Stimulated activated CD4-positive, alpha-beta T cell treated with anti-CD3 and anti-CD28 coated beads, Interleukin-4, amount 100 ng/mL, for 4 hours (primary cell): ENCODE measurements at places on chromosomes 6 and 20.

- no peak for DNase-seq
These were observed 50.5 kb upstream of the DTNBP1 start for GRCh38 chr6:15713325-15713724.

- DNase-seq: no peak
These were observed 711.8 kb upstream of the MAP3K7 start for GRCh38 chr6:91298543-91299145.

DNA sequence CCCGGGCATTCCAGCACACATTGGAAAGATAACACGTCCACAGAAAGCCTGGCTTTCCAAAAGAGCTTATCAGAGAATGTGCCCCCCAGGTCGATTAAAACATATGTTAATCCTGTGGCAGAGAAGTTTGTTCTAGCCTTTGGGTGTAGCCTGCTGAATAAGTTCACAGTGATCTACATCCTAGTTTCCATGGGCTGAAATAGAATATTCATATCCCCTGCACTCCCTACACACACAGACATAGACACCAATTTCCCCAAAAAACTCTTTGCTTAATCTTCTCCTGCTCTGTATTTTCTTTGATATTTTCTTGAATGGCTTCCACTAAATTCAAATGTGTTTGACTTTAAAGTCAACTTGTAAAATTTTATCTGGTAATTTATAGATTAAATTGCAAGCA, 1.6 kb downstream of the LPA start:
- no peak for DNase-seq

DNA sequence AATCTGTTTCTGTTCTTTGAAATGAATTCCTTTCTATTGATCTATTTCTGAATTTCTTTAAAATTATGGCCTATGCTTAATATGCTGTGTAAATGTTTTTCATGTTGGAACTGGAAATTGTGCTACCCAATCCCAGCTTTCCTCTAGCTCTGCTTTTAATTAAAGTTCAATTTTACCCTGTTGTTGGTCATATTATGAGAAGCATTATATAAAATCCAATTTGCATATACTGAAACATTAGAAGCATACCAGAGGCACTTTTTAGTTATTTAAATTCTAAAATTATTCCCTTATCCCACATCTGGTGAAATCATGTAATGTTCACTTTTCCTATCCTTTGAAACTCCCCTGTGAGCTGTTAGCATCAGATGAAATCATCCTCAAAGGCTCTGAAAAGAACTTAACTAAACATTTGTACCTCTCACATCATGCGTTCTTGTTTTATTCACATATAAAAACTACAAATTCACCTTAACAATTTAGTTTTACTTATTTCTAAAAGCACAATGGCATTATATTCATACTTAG, 160.6 kb upstream of the COL21A1 start:
- DNase-seq: no peak

- DNase-seq: no peak
These were observed 44.3 kb downstream of the CTCFL start for GRCh38 chr20:57480444-57481160.

GRCh38 chr6:11495565-11496145, 41.9 kb upstream of the TMEM170B start:
- no peak for DNase-seq

GRCh38 chr6:170165471-170166117, 125.3 kb downstream of the DLL1 start:
- DNase-seq: no peak

- no peak for DNase-seq
These were observed 36.3 kb upstream of the SIRT5 start for GRCh38 chr6:13538084-13538483.

DNA sequence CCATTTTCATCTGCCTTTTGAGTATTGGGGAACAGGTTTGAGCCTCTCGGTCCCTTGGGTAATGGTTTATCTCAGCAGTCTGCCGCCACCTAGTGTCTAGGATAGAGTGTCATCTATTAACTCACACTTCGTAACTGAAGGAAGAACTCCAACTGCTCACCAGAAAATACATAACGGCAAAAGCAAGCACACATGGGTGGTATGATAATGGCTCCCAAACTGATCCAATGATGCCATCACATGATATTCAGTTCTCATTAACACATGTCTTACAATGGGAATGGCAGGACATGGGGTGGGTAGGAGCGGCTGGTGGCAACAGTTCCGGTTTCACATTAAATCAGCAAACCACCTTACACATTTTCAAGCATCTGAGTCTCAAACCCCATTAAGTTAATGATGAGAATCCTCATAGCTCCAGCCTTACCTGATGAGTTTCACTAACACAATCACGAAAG, 110.7 kb upstream of the PHACTR1 start:
- DNase-seq: peak; percentile 4

DNA sequence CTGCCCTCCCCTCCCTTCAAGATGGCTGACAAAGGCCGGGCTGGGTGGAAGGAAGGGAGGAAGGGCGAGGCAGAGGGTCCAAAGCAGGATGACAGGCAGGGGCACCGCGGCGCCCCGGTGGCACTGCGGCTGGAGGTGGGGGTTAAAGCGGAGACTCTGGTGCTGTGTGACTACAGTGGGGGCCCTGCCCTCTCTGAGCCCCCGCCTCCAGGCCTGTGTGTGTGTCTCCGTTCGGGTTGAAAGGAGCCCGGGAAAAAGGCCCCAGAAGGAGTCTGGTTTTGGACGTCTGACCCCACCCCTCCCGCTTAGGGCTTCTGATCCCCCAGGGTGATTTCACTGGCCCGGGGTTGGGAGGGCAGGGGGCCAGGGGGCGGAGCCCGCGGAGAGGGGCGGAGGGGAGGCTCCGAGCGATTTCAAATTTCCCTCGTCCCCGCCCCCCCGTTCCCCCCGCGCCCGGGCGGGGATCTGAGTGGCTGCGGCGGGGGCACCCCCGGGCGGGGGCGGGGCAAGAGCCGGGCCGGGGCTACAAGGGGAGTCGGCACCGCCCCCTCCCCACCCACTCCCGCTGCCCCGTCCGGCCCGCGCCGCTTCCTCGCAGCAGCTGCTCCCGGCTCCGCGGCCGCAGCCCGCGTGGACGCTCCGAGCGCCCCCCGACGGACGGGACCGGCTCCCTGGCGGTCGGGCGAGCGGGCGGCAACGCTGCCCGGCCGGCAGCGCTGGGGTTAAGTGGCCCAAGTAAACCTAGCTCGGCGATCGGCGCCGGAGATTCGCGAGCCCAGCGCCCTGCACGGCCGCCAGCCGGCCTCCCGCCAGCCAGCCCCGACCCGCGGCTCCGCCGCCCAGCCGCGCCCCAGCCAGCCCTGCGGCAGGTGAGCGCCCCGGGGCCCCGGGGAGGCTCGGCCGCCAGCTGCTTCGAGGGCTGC, at the start of gene DNMT3B:
TSS of gene DNMT3B (plus strand) at position 555 of the 923 bp plus-strand sequence. CDS start 17,939 bp downstream, outside the sequence.
- peak; percentile 73 for DNase-seq

DNA sequence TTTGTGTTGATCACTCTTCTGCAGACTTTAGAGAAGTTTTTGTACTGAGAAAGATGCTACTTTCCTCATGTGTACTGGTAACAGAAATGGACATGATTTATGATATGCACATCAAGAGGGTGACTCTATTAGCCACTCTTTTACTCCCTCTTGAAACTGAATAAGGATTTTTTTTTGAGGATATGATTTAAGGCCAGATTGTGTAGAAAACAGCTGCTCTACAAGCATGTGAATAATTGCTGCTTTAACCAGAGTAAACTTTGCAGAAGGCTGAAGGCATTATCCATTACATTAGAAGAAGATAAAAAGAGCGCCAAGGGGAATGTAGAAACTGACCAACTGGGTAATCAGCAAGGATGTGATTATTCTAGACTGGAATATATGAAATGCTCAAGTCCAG, 276.2 kb upstream of the MAP3K7 start:
- no peak for DNase-seq

DNA sequence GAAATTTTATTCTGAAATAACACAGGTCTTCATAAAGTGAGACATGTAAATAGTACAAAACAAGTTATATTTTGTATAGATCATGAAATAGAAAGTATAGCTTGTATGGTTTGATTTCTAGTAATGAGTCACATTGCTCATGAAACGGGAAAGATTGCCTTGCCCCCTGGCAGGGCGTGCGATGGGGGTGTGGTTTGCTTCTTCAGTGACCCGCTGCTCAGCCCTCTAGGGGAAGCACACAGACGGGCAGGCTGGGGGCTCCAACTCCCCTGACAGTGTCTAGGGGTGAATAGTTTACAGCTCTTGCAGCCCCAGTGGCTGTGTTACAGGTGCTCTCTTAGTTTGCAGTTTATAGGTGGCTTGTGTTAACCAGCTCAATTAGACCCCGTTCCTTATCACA, 170.5 kb upstream of the RGS17 start:
- no peak for DNase-seq

GRCh38 chr20:59387891-59388290, 87.5 kb downstream of the EDN3 start:
- no peak for DNase-seq

GRCh38 chr20:430091-430999, 22.2 kb downstream of the RBCK1 start:
- no peak for DNase-seq

DNA sequence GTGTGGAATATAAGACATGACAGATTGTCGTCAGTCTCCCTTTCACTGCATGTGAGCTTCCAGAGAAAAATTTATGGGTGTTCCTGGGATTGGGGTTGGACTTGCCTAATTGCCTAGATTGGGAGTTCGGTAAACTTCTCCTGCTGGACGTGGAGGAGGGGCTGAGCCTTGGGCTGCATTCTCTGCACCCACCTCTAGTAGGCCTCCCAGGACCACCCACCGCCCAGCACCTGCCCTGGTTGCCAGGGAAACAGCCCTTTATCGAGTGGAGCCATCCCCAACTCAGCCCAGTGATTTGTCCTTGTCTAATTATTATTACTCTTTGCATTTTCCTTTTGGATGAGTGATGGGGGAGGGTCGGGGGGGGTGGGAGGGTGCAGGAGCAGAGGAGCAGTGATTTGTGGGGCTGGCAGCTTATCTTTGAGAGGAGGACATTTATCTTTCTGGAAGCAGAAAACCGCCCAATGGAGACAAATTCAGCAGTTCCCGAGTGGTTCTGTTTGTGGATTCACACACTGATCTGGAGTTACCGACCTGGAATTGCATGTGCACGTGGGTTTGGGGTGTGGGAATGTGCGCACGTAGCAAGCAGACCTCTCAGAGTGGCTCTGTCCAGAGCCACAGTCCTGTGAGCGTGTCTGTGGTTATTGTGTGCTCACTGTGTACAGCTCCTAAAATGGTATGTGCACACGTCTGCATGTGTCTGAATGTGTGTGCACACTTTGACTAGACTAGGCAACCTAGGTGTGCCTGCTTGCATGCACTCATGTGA, 104.5 kb downstream of the DHX35 start:
- DNase-seq: no peak

DNA sequence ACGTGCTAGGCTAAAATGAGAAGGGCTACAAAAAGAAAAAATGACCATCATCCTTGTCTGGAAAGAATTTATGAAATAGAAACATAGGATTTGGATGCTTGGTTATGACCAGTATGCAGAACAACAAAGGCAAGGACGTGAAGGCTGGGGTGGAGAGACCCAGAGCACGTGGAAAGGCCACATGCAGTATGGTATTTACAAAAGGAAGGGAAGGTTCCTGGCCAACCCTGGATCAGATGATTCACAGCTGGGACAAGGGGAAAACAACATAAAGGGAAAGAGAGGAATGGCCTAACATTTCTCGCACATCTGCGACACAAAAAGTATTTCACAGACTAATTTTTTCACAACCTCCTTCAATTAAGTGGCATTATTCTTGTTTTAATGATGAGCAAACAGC, 8.2 kb downstream of the STX7 start:
- DNase-seq: no peak

DNA sequence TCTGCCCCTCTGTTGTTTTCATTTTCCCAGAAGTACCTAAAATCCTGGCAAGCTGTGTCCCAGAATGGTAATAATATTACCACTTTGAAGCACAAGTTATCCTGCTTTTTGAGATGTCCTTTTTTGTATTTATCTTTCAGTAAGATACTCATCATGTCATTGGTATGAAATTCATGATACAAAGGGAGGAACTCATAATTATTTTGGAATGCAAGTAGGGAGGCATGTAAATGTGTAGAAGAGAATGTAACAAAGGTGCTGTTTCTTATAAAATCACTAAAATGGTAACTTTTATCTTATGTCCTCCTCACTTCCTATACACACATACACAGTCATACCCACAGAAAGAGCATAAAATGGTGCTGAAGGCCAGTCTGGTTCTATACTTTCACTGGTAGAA, 109.9 kb downstream of the CD2AP start:
- DNase-seq: no peak

DNA sequence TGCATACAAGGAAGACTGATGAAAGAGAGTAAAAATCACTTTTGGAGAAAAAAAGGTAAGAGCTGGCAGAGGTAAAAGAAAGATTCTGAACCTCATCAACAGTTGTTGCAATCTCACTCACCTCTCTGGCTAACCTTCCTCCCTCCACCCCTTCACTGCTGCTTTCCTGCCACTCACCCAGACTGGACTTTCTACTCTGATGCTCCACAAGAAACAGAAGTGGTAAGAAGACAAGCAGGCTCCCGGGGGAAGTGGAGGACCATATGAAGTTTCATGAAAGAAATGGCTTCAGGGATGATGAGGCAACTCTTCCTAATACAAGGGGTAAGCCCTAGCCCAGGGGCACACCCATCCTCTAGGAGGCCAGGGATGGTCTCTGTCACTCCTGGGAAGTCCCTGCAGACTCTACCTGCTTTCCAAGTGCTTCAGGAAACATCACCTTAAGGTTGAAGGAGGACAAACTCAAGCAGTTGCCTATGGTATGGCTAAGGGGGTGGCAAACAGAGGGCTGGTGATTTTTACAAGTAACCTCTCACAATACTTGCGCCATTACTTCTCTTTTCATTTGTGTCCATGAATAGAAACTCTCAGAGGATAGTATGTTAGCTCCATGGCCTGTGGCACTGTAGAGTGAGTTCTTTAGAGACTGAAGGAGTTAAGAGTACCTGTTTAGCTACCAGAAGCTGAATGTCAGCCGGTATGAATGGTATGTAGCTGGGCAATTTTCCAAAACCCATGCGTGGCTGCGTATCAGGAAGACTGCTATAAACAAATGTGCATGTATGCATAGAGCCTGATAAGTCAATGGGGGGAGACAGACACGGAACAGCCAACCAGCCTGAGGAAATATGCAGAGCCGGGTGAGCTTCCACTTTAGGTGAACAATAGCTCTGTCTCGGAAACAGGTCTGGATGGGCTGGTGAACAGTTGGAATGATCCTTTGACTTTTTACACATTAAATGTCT, 112.0 kb downstream of the BACH2 start:
- DNase-seq: no peak

- DNase-seq: no peak
These were observed 16.1 kb downstream of the EPB41L1 start for GRCh38 chr20:36170542-36171215.

DNA sequence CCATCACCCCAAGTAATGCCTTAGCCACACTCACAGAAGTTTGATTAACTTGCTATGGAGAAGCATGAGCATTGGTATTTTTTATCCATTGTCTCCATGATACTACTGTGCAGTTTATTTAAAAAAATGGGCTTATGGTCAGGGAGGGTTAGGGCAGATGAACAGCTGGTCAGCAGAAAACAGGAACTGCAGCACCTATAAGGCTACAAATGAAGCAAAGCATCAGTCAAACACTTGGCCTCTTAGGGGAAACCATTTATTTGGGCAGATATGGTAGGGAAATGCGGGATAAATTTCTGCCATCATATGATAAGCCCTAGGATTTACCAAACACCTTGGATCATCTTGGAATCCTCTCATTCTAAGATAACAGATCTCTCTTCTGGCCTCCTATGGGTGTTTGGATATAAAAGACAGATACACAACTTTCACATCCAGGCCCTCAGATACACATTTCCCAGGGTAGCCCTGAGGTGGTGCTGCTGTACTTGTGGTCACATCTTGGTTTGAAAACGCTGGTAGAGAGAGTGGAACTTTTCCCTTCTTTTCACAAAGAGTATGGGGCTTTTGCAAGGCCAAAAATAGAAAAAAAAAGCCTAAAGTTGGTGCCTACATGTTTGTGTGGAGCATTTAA, 42.8 kb upstream of the AHI1 start:
- no peak for DNase-seq
